ENCODE measurements at places on chromosomes 1 and 21.

DNA sequence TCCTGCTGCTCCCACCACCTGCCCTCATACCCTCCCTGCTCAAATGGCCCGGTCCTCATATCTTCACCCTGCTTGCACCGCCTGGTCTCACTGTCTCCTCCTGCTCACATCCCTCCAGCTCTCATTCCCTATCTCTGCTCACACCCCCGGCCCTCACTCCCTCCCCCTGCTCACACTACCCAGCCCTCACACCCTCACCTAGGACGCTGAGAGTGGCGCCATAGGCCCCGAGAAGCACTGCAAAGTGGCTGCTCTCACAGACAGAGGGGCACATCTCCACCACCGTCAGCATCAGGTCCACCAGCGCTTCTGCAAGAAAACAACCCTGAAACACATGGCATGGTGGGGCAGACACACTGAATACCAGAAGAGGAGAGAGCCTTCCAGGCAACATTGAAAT lies 38.6 kb downstream of the MRAP start:
- DNase-seq, result no peak

- no peak for DNase-seq
Measured at GRCh38 chr1:234878288-234878687, 250.3 kb downstream of the TOMM20 start.

- no peak for DNase-seq
Measured at GRCh38 chr1:50974618-50974935, 4.5 kb downstream of the CDKN2C start.

DNA sequence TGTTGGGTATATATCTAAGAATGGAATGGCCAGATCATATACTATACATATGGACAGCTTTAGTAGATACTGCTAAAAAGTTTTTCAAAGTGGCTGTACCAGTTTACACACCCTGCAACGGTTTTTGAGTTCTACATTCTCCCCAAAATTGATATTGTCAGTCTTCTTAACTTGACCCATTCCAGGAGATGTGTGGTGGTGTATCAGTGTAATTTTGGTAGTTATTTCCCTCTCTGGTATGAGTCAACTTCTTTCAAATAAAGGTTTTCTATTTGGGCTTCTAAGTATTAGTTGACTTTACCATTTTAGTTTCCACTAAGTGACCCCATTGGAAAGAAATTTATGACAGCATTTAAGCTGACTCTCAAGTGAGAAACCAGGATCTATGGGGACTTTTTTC lies 29.2 kb downstream of the INKA2 start:
- DNase-seq, result no peak

DNA sequence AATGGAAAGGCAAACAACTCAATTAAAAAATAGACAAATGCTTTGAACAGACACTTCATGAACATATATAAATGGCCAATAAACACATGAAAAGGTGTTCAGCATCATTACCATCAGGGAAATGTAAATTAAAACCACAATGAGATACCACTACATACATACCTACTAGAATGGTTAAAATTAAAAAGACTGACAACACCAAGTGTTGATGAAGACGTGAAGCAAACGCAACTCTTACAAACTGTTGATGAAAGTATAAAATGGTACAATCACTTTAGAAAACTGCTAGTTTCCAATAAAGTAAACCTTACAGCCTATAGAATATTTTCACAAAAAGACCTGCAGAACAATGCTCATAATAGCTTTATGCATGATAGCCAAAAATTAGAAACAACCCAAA lies 10.1 kb downstream of the EIF2B3 start:
- no peak for DNase-seq

GRCh38 chr1:62355095-62355494 lies 35.9 kb upstream of the KANK4 start:
- no peak for DNase-seq

Data from RKO (cell line).